ENCODE measurements at places on chromosomes 2 and 18.

DNA sequence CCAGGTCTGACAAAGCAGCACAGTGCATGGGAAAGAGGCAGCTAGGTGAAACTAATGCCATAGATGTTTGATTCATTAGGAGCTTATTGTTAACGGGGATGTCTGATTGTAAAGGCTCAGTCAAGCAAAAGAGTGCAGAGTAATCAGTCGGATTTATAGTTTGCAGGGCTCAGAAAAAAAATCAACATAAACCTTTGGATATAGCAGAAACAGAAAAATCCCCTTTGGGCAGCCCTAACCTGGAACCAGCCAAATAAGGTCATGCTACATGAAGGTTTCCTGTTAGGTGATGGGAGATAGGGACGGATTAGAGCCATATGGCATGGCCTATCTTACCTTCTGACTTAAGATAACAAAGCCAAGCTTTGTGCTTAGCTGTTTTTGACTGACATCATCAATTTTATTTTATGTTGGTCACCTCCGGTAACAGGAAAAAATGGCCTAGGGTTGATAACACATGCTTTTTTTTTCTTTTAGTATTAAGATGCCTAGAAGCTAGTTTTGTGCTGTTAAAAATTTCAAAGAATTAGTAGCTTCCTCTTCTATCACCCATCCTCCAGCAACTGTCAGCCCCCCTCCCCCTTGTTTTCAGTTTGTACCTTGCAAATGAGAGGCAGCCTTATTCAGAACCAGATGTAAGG lies 60.7 kb upstream of the ZEB2 start:
- no peak for DNase-seq

DNA sequence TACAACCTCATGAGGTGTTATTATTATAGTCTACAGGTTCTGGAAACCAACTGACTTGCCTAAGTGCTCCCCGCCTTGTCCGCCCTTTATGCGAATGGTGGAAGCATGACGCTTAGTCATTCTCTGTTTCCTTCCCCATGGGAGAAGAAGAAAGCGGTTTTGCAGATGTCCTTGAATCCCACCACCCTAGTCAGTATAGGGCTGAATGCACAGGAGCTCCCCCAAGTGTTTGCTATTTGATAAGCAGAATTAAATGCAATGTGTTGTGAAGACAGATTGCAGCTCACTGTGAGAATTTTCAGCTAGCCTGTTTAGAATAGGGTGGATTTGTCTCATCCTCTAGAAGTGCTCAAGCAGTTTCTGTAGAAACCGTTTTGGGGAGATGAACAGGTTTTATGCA lies 652.0 kb downstream of the DCC start:
- peak; percentile 33 for DNase-seq

GRCh38 chr2:28802975-28803429 lies 7.6 kb upstream of the SPDYA start:
- no peak for DNase-seq

DNA sequence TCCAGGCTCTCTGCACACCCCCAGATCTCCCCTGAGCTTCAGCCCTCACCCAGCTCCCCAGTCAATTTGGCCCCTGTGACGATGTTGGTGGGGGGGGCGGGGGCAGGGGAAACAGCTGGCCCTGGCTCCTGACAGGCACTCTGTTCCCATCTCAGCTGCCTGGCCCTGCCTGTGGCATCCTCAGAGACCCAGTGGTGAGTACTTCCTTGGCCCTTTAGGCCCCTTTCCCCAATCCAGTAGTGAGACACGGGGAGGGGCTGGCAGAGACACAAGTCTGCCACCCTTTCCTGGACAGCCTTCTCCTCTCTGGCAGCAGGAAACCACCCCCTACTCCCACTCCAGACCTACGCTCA lies 19.3 kb upstream of the C1QL2 start:
- DNase-seq: no peak

- no peak for DNase-seq
Observed at GRCh38 chr2:234986390-234986789, 34.6 kb downstream of the SH3BP4 start.

- no peak for DNase-seq
Observed at GRCh38 chr2:104793966-104794365, 59.9 kb upstream of the POU3F3 start.

DNA sequence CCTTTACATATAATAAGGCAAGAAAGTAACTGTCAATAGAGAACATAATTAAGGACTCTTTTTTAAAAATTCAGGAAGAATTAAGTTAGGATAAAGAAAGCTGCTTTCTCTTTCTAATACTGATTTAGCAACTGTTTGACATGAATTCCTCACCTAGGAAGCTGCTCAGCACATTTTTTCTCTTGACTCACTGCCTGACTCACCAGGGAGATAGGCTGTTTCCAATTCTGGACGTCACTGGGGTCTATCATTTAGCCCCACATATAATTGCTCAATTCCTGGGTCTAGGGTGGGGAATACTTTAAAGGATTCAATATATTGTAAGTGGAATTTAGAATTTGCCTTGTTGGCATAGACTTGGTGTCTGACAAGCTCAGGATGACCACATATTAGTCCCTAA lies 50.8 kb upstream of the UGP2 start:
- no peak for DNase-seq

DNA sequence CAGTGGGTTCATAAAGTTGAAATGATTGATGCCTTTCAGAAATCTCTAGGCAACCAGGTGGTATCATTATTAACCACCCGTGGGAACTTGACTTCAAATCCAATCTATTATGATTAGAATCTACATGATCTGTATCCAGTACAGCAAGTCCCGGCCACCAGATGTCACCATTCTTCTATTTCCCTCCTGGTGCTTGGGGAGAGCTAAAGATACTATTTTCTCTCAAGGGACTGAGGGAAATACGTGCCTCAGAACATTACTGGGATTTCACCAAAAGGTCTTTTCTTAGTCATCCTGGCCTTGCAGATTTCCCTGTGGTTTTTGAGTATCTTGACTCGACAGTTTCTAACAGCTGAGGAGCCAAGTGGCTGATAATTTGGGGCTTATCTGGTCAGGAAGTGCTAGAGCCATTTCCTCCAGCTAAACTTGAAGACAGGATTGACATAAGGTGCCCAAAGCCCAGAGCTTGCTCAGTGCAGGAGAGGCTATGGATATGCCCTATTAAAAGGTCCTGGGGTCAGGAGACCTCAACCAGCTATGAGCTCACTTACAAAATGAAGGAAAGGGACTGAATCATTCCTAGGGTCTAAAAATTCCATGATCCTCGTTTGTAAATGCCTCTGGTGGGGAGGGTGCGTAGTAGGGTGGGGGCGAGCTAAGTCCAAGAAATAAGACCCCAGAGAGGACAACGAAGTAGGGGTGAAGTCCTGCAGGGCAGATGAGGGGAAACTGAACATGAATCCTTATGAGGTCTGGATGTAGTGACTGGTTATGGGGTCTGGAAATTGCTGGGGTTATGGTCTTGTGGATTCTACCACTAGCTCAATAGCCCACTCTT lies 135.4 kb upstream of the MGAT5 start:
- DNase-seq: no peak

- no peak for DNase-seq
Observed at GRCh38 chr2:38610851-38611801, 8.4 kb upstream of the HNRNPLL start.

GRCh38 chr2:102144128-102144527 lies 1.6 kb downstream of the IL1R1 start:
- DNase-seq: no peak

DNA sequence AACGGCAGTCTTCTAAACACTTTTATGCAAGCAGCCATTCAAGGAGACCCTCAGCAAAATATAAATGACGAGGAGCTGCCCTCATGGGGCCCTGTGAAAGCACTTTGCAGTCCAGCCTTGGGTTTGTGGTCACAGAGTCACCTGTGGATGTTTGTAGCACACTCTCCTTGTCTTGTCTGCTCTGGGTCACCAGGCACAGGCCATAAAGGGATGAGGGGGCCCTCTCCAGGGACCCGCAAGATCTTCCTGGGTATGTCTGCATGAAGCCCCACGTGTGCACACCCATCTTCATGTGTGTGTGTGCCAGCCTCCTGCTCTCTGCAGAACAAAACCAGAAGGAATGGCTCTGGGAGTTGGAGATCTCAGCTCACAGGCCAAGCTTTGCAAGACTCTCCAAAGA lies 36.2 kb downstream of the ATOH8 start:
- DNase-seq: no peak

- no peak for DNase-seq
Observed at GRCh38 chr2:54903736-54904554, 146.3 kb downstream of the RTN4 start.

- DNase-seq: no peak
Observed at GRCh38 chr2:45595721-45596435, 15.2 kb downstream of the SRBD1 start.

GRCh38 chr2:231894566-231895380 lies 31.4 kb downstream of the NPPC start:
- no peak for DNase-seq

DNA sequence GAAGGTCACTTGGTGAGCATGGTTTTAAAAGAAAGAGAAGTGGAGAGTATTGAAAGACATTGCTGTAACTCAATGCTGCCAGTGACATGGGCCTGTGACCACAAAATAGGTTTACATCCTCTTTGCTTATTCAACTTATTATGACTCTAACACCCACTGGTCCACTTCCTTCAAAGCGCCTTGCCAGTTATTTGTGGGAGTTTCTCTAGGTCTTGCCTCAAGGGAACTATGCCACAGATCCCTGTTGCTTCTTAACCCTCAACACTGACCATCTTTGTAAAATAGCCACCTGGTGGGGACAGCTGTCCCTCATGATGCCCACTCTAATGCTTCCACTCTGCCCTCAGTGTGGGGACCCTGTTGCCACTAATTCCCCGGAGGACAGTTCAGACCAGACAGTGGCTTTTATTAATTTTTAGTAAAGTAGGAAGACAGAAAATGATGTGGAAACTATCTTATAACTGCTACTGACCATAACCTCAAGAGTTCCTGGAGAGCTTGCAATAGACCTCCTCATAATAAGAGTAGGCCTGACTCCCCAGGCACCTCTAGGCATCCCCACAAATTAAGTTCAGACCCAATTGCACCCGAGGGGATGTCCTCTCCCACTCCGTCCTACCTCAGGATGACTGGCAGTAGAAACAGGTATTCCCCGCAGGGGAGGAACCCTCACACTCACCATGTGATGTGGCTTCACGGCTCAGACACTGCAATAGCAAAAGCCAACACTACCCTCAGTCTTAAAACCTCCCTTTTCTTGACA lies 31.3 kb upstream of the SLC25A52 start:
- no peak for DNase-seq

DNA sequence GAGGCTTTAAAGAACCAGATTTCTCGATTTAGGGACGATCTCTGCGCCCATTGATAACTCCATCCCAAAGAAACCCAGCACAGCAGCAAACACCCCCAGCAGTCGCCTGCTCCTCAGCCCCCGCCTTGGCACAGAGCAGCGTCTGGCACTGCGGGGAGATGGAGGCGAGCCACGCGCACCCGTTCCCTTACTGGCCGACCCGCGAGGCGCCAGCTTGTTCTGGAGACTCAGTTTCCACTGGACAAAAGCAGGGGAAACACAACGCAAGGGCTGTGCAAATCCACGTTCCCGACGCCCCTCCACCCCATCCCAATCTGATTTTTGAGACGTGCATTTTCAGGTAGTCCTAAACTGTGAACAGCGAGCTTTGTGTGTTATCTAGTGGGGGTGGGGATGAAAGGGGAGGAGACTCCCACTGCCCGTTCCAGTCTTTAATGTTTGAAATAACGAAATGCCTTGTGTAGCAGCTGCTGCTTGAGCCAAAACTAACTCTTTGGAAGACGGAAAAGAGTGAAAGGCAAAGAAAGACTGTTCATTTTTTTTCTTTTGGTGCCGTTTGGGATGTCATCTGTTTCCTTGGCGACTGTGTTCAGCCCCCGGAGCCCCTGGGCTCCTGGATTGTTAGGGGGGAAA lies 143.2 kb downstream of the MEIS1 start:
- DNase-seq: no peak

GRCh38 chr18:12703664-12704063 lies 822 bp downstream of the PSMG2 start:
- no peak for DNase-seq

DNA sequence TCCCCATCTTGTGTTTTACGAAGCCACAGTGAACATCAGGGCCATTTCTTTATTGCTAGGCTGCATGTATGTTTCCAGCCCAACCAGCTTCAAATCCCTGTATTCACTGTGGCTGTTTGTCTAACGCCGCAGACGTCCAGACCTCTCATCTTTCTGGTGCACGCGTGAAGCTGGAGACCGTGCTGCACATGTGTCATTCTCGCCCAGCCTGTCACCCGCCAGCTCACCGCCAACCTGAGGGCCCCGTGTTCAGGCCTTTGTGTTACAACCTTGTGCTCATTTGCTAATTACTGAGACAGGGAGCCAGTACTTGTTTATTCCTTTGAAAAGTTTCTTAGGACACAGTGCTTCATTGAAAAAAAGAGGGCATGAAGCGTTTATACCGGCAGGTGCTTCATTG lies 21.4 kb downstream of the SALL3 start:
- DNase-seq: no peak

DNA sequence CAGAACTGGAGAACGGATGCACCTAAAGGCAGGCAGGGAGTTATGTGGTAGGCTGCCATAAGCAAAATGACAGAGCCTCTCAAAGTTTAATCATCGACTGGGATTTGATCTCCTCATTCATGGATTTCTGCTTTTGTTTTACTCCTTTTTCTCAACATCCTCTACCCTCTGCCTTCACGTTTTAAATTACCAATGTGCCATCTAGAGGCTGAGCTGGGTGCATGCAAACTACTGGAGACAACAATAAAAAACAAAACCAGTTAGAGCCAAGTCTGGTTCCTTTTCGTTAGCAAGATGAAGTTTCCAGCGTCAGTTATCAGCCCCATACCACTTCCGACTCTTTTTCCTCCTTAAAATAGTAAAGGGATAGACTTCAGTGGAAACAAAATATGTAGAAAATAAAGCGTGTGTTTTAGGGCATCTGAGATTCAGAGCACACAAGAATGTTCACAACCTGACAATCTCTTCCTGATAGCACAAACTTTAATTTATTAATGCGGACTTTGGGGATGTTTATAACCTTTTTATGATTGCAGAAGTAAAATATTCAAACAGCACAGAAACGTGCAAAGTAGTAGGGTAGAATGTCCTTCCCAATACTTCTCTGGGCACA lies 117.0 kb downstream of the LAMA1 start:
- DNase-seq: no peak

- no peak for DNase-seq
Observed at GRCh38 chr18:23317975-23318675, 135.0 kb upstream of the RIOK3 start.

GRCh38 chr2:209424199-209424701 lies 403 bp downstream of the MAP2 start:
- DNase-seq: no peak

- no peak for DNase-seq
Observed at GRCh38 chr2:102801858-102802699, 40.2 kb downstream of the TMEM182 start.

GRCh38 chr2:179682756-179683155 lies 178.7 kb downstream of the ZNF385B start:
- DNase-seq: no peak

- DNase-seq: no peak
Observed at GRCh38 chr18:44938720-44939665, 258.3 kb downstream of the SETBP1 start.

Data from iPS DF 19.7 (cell line).